CD14-positive monocyte (primary cell): ENCODE measurements at places on chromosomes 4 and X.

- DNase-seq, result no peak
Measured at GRCh38 chrX:150007356-150007755, 69.1 kb upstream of the EOLA2 start.

DNA sequence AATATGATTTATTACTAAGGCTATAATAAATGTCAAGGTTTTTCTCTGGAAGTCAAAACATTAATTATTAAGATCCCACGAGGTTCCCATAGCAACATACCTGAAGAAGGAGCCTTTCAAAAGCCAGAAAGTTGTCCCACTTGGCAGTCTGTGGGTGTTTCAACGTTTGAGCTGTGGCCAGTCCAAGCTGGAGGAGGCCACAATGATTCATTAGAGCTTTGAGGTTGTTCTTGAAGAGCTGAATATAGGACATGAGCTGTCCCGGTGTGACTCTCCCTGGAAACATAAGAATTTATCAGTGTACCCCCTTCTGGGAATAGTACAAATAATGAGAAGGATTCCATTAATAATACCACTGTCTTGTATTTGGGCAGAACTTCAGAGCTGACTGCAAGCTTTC lies 92.1 kb downstream of the SCFD2 start:
- no peak for DNase-seq

DNA sequence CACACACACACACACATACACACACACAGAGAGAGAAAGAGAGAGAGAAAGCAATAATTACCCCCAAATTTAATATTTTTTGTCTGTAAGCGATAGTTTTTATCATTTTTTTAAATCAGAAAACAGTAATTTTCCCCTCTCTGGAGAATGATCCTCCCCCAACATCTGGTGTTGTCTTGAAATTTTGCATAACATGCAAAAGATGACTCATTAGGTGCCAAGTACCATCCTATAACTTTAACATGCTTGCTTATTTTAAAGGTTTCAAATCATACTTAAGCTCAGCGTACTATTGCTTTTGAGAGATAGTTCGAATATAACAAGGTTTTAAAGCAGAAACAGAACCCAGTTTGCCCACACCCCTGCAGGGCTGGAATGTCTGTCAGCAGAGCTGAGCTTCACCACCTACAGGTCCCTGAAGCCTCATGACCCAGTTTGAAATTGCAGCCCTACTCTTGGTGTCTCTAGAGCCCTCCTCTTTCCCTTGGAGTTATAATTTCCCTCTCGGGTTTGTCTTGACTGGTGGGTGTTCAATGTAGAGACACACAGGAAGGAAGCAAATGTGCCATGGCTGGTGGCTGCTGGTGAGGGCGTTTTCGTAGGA lies 175.0 kb upstream of the HS3ST1 start:
- no peak for DNase-seq

DNA sequence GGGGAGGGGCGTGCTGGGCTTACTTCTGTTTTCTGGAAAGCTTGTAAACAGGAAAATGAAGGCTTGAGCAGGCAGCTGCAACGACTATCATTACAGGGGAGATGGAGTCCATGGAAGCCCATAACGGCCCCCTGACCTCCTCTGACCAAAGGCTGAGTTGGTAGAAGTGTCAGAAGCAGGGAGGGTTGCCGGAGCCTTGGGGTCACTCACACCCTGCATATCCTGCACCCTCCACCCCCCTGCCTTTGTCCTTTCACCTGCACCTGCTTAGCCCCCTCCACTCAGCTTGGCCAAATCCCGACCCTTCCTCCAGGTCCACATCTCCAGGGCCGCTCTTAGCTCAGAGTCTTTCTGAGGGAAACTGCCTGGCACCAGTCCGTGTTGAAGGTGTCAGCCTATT lies 12.5 kb upstream of the MSX1 start:
- DNase-seq, result no peak

- DNase-seq, result no peak
Measured at GRCh38 chrX:19683358-19683757, 168.1 kb upstream of the MAP3K15 start.

- no peak for DNase-seq
Measured at GRCh38 chrX:16743604-16744325, 24.4 kb downstream of the SYAP1 start.
